ENCODE measurements at places on chromosomes 5 and 9.
A peak's percentile ranks its signal among the peaks of the same experiment; 100 is the strongest.

DNA sequence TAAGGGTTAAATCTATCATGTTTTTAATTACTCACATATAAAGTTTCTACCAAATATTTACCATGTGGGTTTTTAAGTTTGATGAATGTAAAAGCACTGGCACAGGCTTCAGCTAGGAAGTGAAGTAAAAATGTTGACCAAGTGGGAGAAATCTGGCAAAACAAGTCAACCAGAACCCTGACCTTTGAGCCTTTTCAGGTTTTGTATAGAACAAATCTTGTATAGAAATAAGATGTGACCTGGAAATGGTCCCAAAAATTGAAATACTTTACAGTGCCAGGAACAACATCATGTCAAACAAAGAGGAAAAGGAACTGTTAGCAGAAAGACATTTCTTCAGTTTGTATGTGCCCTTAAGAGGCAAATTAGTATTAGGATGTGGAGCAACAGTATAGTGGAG, 137.6 kb downstream of the CCDC192 start:
- DNase-seq, result no peak

GRCh38 chr5:132464156-132464939, 26.2 kb downstream of the IRF1 start:
- DNase-seq, result no peak

GRCh38 chr9:89533411-89534095, 35.6 kb upstream of the SEMA4D start:
- no peak for DNase-seq

- DNase-seq, result no peak
Measured at GRCh38 chr9:73753171-73753570, 601.5 kb downstream of the ANXA1 start.

DNA sequence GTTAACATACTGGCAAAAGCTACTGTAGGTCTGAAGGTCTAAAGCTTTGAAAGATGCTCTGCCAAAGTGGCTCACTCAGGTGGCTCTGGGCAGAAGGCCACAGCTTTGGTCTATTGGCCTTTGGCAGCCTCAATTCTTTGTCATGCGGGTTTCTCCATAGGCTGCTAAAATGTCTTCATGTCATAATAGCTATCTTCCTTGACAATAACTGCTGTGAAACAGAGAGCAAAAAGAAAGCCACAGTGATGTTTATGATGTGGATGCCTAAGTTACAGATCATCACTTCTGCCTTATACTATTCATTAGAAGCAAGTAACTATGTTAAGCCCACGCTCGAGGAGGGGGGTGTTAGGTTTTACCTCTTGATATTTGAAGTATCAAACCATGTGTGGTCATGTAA, 906.1 kb upstream of the CDH9 start:
- no peak for DNase-seq

GRCh38 chr5:88769165-88769564, 113.8 kb downstream of the MEF2C start:
- no peak for DNase-seq

DNA sequence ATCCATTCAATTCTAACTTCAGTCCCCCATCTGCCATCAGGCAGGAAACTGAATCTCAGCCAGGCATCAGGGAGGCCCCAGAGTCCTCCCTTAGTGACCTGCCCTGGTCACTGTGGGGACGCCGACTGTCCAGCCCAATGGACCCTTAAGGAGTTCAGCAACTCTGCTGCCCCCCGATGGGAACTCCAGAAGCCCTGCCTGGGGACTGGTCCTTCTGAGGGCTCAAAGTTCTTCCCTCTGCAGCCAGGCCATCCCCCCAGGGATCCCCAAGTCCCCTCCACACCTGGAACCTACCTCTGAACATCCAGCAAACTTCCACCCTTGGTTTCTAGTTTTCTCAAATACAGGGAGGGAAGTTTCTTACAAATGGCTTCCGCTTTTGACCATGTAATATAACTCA, 76.8 kb downstream of the UBE2QL1 start:
- no peak for DNase-seq

- DNase-seq, result no peak
Measured at GRCh38 chr5:35240892-35241291, 10.6 kb upstream of the PRLR start.

GRCh38 chr5:84303315-84303714, 81.4 kb downstream of the EDIL3 start:
- DNase-seq, result no peak

- DNase-seq, result peak; percentile 43
Measured at GRCh38 chr5:179553875-179554274, 3.5 kb downstream of the RUFY1 start.

- no peak for DNase-seq
Measured at GRCh38 chr5:104345222-104346016, 782.8 kb upstream of the NUDT12 start.

GRCh38 chr9:76866689-76867088, 39.2 kb downstream of the PRUNE2 start:
- no peak for DNase-seq

GRCh38 chr5:1951165-1951816, 68.6 kb upstream of the IRX4 start:
- no peak for DNase-seq

GRCh38 chr9:129414993-129415941, 205.6 kb downstream of the C9orf50 start:
- peak; percentile 57 for DNase-seq

- no peak for DNase-seq
Measured at GRCh38 chr9:38680837-38681445, 39.0 kb downstream of the FAM240B start.

- DNase-seq, result no peak
Measured at GRCh38 chr5:173969167-173970049, 19.6 kb upstream of the C5orf47 start.

- no peak for DNase-seq
Measured at GRCh38 chr5:16548115-16548514, 68.7 kb downstream of the RETREG1 start.

GRCh38 chr9:37956904-37957663, 53.2 kb upstream of the SLC25A51 start:
- no peak for DNase-seq

DNA sequence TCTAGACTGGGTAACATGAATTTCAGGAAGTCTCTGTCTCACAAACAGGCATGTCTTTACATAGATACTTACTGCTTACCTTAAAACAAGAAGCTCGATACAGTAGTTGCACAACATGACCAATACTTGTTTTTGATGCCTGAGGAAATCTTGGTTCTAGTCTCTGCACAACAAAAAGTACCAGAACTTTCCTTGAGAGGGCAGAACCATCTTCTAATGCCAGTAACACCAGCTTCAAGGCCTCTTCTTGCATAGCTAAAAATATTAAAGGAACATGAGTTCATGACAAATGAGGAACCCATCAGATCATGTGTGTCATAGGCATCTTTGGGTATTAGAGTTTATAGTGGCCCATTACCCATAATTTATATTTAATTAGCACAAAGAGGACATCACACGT, 22.0 kb downstream of the RC3H2 start:
- no peak for DNase-seq

DNA sequence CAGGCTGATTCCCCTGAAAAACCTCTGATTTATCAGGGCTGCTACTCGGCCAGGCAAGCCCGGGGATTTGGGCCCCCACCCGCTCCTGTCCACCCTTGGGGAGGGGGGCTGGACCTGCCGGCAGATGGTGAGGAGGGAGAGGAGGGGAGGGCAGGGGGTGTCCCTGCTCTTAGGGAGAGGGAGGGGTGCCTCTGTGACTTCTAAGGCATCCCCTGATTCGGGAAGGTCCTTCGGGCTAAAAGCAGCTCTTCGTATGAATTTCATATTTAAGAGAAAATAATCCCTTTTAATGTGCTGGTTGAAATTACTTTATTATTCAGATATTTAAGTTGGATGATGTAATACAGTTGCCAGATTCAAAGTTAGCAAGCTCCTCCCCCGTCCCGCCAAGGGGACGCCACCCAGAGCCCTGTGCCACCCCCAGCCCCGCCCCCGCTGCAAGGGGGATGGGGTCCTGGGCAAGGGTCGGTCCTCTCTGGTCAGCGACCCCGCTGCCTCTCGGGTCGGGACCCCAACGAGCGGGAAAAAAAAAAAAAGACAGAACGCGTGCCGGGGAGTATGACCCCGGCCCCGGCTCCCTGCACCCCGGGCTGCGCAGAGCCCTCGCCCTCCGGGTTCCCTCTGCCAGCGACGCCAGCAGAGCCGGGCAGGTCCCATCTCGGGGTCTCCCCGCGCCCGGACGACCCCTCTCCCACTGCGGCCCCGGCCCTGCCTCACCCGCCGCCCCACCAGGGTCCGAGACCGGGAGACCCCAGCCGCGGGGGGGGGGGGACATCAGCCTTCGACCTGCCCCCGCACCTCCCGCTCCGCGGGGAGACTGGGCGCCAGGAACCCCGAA, 12.4 kb downstream of the LHX3 start:
- no peak for DNase-seq

GRCh38 chr5:100424017-100424416, 111.2 kb upstream of the FAM174A start:
- no peak for DNase-seq

GRCh38 chr5:91910655-91911054, 527.5 kb upstream of the ARRDC3 start:
- no peak for DNase-seq

GRCh38 chr9:109996936-109997580, 210.9 kb downstream of the C9orf152 start:
- DNase-seq, result no peak

GRCh38 chr9:34958411-34958982, 412 bp downstream of the PHF24 start:
- DNase-seq, result no peak

DNA sequence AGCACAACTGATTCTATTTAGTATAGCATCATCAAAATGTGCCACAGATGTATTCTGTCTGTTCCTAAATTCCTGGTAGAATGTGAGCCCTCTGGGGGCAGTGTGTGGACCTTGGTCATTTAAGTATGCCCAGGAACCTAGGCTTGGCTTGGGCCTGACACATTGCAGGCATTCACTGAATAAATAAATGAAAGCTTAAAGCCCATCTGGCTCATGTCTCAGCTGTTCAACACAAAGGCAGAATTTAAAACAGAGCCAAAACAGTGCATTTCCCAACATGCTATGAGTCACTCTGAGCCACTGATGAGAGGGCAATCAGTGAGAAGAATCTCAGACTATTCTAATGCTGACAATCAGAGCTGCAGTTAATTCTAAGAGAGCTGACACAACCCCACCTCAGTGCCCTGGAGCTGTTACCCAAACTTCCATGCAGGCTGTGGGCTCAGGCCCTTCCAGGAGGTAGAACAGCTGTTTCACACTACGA, 8.1 kb downstream of the FAM193B start:
- no peak for DNase-seq

DNA sequence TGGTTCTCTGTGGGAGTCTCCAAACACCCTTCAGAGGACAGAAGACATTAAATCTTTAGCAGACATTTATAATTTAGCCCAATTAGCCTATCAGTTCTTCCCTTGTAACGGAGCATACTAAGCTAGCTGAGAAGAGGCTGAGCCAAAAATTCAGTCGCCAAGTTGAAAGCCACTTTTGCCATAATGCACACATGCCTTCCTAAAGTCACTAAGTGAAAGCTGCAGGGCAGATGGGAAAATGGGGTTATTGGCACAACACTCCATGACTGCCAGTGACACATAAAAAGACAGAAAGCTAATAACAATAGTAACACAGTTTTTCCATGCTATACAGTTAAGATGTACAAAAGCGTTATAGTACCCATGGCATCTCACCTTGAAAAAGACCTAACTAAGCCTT, 176.2 kb downstream of the DIRAS2 start:
- DNase-seq, result no peak
